ENCODE measurements at places on chromosomes 1 and 21.

- DNase-seq: no peak
These were observed 2.8 kb downstream of the PRDX1 start for GRCh38 chr1:45518910-45519309.

DNA sequence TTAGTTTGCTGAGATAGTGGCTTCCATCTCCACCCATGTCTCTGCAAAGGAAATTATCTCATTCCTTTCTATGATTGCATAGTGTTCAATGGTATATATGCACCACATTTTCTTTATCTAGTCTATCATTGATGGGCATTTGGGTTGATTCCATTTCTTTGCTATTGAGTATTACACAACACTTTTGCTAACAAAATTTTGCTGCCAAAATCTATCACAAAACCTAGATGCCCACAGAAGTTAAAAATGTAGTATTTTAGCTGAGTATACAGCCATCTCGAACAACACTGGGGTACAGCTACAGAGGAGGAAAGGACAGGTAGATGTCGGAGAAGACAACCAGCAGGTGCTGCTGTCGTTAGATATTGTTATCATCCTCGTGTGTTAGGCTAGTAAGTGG is 67.7 kb downstream of the LBR start:
- no peak for DNase-seq

GRCh38 chr1:23571465-23571864 is 12.2 kb upstream of the ID3 start:
- no peak for DNase-seq

GRCh38 chr21:28640326-28640725 is 352.4 kb downstream of the LTN1 start:
- no peak for DNase-seq

DNA sequence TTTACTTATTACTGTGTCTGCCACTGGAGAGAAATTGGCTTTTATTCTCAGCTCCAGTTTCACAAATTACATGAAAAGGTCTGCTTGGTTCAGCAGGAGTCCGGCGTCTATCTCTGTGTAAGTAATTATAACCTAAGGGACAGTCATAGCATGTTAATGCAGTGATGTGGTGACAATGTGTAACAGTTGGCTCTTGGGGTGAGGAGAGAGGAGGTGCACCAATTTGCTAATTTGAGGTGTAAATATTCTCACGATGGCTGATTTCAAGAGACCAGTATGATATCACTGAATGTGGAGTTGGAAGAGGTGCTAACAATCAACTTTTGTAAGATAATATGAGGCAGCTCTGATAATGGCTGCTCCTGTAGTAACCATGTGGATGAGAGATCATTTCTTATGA is 86.1 kb downstream of the CTH start:
- DNase-seq: no peak

DNA sequence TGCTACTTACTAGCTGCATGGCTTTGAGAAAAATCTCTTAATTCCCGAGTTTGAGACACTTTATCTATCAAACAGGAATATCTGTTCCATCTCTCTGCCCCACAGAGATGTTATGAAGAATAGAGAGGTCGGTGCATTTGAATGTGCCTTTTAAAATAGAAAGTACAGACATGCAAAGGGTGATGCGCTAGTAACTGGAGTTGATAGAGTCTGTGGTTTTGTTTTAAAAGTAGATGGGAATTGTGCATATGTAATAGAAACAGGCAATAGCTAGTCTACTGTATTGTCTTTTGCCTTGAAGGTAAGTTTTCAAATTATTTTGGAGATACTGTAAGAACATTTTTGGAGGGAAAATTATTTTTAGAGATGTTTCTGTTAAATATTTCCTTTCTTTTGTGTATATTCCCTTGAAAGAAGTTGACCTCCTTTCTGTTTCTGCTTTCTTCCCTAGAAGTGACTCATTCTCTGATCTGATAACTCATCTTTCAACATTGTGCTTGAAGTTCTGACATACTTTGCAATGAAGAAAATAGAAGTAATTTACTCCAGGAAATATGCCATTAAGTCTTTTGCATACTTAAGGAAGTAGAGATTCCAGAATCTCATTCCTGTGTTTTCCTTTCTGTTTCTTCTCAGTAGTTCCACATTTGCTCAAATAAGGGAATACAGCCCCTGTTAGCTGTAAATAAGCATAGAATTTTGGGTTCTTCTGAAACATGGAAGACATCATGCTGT is 151.6 kb downstream of the SDCCAG8 start:
- peak; percentile 76 for DNase-seq

- no peak for DNase-seq
These were observed 90.8 kb upstream of the AJAP1 start for GRCh38 chr1:4563586-4563985.

DNA sequence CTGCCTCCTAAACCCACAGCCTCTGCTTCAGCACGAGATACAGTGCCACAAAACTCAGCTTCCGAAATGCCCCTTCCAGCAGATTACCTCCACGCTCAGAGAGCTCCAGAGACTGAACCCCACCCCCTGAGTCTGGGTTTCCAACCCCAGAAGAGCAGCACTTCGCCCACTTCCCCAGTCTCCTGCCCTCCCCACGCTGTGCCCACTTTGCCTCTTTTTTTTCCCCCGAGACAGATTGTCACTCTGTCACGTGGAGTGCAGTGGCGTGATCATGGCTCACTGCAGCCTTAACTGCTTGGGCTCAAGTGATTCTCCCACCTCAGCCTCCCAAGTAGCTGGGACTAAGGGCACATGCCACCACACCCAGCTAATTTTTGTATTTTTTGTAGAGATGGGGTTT is 10.1 kb downstream of the ICMT start:
- no peak for DNase-seq

DNA sequence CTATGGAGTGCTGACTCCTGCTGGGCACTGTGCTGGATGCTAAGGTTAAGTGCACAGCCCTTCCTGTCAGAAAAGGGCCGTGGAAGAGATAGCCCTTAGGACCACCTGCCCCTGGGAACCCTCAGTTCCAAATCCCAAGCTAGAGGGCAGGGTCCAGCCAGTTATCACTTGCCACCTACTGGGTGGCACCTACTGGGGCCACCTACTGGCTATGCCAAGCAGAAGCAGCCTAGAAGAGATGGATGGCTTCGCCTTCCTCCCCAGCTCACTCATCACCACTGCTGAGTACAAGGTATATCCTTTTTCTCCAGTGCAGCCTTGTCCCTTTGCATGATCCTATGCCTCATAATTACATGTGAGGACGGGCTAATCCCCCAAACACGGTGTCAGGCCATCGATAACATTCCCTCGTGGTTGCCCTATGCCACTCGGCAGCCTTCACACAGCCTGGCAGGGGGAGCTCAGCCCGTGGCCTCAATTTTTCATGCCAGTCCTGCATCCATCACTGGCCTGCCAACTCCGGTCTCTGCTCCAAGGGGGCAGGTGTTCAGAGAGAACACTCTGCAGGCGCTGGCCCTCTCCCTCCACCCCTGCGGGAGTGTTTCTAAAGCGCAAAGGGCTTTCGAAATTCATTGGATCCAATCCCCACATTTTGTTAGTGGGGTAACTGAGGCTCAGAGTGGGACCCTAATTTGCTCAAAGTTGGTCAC is 49.0 kb downstream of the SYT2 start:
- no peak for DNase-seq

GRCh38 chr1:174152427-174152826 is 6.9 kb upstream of the RABGAP1L start:
- DNase-seq: no peak

DNA sequence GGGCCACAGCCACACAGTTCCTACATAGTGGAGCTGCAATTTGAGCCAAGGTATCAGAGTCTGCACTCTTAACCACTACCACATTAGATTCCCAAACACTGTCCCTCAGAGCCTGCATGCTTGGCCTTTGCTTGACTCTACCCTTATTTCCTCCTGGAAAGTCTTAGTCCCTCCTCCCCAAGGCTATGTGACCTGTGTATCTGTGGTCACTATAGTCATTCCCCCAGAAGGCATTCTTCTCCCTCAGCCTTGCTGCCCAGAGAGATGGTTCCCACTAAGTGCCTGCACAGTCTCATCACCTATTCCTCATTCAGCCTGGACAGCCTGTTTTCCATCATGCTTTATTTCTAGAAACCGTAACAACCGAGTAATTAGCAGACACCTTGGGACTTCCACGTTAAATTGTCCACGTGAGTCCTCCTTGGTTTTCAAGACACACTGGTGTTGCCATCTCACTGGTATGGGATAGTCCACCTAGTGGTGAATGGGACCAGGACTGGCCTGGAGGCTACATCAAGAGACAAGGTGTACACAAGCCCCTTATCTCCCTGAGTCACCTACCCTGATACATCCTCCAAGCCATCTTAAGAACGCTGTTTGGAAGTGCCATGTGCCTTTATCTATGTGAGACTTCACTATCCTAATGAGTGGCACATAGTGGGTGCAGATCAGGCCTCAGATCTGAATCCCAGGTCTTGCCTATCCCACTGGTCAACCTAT is 3.8 kb upstream of the ZNF648 start:
- no peak for DNase-seq

DNA sequence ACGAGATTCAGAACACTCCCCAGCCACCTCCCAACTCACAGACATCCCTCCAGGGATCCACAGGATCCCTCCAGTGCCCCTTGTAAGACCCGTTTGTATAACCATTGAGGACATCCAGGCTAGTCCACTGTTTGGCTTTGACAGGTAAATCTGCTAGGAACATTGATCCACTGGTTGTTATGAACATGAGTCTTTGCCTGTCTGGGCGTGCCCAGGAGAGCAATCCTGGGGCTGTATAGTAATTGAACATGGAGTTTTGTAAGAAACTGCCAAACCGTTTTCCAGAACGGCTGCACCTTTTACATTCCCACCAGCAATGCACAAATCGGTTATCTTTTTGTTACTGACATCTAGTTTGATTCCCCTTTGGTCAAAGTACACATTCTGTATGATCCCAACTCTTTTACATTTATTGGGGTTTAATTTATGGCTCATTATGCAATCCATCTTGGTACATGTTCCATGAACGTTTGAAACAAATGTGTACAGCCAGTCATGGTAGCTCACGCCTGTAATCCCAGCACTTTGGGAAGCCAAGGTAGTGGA is 88.7 kb downstream of the WDR4 start:
- no peak for DNase-seq

DNA sequence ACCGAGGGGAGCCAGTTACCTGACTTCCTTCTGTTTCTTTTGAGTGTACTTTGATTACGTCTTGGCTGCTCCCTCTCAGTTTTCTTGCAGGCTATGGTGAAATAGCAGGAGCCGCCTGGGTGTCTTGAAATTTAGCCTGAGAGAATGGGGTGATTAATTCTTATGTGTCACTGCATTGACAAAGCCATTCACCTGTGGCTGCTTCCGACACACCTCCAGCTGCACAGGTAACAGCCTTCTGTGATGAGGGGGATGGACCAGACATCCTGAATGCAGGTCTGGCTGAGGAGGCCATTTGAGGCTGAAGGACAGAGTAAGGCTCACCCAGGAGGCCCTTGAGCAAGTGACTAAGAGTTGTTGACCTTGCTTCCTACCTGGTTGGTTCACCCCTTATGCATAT is 16.5 kb downstream of the CACNA1E start:
- no peak for DNase-seq

- DNase-seq: no peak
These were observed 10.0 kb downstream of the C1orf87 start for GRCh38 chr1:60063561-60063960.

- no peak for DNase-seq
These were observed 29.3 kb downstream of the CAMK1G start for GRCh38 chr1:209612646-209613399.

- DNase-seq: no peak
These were observed 56.9 kb upstream of the MAP1LC3C start for GRCh38 chr1:242055749-242056320.

DNA sequence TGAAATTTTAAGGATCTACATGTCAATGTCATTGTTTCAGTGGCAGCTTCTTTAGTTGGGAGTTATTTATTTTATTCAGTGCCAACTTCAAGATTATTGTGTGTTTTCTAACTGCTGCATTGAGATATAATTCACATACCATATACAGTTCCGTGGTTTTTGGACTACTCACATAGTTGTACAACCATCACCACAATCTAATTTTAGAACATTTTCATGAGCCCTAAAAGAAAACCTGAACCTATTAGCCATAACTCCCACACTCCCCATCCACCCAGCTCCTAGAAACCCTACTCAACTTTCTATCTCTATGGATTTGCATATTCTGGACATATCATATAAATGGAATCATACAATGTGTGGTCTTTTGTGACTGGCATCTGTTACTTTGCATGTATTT is 220.0 kb downstream of the LRRC40 start:
- peak; percentile 53 for DNase-seq

DNA sequence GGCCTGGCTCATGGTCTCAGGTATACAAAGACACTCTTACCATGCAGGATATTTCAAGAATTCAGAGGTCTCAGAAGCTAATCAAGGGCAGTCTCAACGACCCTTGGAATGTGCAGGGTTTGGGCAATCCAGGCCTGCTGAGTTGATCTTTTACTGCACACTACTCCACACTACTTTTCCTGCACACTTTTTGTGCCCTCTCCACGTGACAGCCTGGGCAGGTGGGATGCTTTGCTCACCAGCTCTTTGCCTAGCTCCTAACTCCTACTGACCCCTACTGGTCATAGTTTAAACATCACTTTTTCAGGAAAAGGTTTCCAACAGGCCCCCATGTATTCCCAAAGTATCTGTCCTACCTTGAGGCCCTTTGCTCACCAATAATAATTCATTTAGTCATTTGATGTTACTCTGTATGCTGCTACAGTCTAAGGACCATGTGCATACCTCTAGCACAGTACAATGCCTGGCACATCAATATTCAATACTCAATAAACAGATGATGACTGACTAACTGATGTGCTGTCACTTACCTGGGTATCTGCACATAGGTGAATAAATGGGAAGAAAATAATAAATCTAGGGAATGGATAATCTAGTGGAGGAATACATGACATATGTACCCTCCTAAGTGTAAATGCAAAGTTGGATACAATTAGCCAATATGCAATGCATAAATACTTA is 9.6 kb downstream of the DUSP23 start:
- DNase-seq: no peak

- DNase-seq: no peak
These were observed 108.9 kb upstream of the GJB5 start for GRCh38 chr1:34645919-34646318.

DNA sequence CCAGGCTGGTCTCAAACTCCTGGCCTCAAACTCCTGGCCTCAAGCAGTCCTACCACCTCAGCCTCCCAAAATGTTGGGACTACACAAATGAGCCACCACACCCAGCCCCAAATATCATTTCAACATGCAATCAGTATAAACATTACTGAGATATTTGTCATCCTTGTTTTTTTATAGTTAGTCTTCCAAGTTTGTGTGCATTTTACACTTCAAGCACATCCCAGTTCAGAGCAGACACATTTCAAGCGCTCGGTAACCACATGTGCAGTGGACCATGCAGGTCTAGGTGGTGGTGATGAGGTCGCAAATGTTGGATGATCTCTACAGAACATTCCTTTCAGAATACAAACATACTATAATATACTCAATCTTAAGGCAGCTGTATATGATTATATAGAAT is 23.8 kb upstream of the APP start:
- DNase-seq: no peak

- DNase-seq: no peak
These were observed 409.9 kb downstream of the PTPRU start for GRCh38 chr1:29646161-29646775.

- no peak for DNase-seq
These were observed 459.0 kb downstream of the SIPA1L2 start for GRCh38 chr1:232170909-232171308.

GRCh38 chr21:19807201-19807600 is 1191.0 kb upstream of the NCAM2 start:
- peak; percentile 50 for DNase-seq
